ENCODE measurements at places on chromosomes 7 and 10.
A peak's percentile ranks its signal among the peaks of the same experiment; 100 is the strongest.

DNA sequence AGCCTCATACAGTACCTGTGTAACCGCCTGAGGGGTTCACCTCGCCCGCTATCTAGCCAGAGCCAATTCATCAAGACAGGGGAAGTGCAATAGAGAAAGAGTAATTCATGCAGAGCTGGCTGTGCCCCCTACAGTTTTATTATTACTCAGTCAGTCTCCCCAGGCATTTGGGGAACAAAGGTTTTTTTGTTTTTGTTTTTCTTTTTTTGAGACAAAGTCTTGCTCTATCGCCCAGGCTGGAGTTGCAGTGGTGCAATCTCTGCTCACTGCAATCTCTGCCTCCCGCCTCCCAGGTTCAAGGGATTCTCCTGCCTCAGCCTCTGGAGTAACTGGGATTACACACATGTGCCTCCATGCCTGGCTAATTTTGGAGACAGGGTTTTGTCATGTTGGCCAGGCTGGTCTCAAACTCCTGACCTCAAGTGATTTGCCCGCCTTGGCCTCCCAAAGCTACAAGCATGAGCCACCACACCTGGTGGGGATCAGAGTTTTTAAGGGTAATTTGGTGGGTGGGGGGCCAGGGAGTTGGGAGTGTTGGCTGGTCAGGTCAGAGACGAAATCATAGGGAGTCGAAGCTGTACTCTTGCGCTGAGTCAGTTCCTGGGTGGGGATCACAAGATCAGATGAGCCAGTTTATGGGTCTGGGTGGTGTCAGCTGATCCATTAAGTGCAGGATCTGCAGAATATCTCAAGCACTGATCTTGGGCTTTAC, 116.5 kb downstream of the MARCHF5 start:
- no peak for DNase-seq

- DNase-seq: no peak
These were observed 72.0 kb downstream of the PAX2 start for GRCh38 chr10:100817268-100817839.

- no peak for DNase-seq
These were observed 857.9 kb downstream of the TYW1 start for GRCh38 chr7:67854221-67855178.

DNA sequence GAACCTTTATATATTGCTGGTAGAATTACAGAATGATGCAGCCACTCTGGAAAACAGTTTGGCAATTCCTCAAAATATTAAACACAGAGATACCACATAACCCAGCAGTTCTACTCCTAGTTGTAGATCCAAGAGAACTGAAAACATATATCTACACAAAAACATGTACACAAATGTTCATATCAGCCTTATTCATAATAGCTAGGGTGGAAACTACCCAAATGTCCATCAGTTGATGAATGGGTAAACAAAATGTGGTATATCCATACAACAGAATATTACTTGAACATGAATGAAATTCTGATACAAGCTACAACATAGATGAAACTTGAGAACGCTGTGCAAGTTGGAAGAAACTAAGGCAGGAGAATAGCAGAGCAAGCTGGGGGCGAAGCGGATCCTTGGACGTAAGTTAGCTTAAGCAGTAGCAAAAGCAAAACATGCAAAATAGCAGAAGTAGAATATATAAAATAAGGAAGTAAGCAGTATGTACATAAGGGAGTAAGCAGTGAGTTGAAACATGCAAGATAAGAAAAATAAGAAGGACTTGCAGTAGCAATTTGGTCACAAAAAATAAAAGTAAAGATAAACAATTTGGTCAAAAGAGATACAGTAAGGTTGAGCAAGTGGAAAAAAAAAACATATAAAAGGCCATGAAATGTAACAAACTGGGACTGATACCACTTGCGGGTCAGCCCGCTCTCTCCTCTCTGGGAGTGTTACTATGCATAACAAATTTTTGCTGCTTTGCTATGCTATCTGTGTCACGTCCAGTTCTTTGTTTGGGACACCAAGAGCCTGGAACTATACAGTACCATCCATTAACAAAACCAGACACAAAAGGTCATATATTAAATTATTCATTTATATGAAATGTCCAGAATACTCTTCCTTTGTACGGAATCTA, 18.0 kb upstream of the HILPDA start:
- DNase-seq: no peak

GRCh38 chr10:25082276-25083204, 66.1 kb downstream of the THNSL1 start:
- no peak for DNase-seq

DNA sequence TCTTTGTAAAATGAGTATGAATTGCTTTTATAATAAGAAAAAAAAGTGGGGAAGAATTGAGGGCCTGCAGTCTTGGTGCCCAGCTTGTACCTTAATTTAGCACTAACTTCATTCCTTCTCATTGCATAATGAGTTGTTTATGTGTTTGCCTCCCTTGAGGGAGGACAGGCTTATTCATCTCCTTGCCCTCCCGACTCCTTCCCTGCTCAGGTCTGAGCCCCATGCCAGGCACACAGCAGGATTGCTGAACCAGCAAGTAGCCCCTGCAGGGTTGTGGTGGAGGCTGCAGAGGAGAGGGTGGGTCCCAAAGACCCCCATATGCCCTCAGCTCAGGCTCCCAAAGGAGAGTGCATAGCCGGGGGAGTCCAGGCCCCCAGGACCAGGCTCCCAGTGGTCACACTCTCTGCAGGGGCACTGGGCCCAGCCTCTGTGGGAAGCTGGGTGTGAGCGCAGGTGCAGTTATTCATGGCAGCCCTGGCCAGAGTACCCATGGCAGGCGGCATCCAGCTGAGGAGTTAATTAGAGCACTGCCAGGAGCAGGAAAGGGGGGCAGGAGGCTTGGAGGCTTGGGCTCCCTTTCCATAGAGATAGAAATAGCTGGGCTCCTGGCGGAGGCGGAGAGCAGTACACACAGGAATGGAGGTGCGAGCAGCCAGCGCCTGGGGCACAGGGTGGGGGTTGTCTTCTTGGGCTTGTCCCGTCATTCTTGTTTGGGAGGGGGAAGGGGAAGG, 28.2 kb upstream of the GOLGA7B start:
- DNase-seq: no peak

- DNase-seq: peak; percentile 38
These were observed 32.0 kb upstream of the PLEKHA1 start for GRCh38 chr10:122342293-122343134.

DNA sequence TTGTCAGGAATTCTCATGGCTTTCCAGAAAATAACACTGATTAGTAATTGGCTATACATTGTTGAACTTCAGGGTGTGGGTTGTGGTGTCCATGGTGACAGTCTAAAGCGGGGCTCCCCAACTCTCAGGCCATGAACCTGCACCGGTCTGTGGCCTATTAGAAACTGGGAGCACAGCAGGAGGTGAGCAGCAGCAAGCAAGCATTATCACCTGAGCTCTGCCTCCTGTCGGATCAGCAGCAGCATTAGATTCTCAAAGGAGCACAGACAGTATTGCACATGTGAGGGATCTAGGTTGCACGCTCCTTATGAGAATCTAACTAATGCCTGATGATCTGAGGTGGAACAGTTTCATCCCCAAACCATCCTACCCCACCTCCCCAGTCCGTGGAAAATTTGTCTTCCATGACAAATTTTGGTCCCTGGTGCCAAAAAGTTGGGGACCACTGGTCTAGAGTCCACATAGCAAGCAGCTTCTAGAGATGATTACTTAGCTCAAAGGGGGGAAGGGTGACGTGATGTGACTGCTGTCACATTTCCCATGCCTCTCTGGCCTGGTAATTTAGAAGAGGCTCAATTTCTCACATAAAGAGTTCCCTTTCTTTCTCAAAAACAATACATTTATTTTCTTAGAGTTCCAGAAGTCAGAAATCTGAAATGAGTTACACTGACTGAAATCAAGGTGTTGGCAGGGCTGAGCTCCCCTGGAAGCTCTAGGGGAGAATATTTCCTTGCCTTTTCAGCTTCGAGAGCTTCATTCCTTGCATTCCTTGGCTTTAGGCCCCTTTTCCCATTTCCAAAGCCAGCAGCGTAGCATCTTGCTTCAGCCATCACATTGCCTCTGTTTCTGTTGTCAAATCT, 17.6 kb upstream of the FAM221A start:
- no peak for DNase-seq

DNA sequence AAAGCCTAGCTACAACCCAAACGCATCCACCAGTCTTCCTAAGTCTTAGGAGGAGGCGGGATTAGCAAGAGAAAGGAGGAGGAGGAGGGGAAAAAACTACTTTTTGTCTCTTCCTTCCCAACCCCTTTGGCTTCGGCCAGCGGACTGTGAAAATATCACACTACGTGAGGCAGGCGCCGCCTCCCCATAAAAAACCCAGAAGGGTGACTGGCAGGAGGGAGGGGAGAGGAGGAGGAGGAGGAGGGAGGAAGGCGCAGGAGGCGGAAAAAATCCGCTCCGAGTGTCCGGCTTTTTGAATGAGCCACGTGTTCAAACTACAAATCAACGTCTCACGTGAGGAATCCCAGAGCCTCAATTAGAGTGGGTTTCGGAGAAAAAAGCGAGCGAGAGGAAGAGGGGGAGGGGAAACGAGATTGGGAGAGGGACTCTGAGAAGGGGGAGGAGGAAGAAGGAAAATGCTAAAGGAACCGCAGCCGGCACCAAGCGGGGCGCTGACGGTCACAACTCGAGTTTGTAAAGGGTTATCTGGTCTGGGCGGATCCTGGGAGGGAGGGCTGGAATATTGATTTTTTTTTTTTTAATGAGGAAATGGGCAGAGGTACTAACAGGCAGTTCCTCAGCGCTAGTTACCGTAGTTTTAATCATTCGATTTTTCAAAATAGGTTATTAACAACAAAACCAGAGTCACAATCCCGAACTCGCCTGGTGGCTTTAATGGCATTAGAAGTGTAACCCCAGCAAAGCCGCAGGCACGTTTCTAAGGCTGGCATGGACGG, at the start of gene IGF2BP3:
TSS of gene IGF2BP3 (minus strand) at position 162 of the 776 bp plus-strand sequence. CDS start 381 bp downstream, outside the sequence.
- no peak for DNase-seq

DNA sequence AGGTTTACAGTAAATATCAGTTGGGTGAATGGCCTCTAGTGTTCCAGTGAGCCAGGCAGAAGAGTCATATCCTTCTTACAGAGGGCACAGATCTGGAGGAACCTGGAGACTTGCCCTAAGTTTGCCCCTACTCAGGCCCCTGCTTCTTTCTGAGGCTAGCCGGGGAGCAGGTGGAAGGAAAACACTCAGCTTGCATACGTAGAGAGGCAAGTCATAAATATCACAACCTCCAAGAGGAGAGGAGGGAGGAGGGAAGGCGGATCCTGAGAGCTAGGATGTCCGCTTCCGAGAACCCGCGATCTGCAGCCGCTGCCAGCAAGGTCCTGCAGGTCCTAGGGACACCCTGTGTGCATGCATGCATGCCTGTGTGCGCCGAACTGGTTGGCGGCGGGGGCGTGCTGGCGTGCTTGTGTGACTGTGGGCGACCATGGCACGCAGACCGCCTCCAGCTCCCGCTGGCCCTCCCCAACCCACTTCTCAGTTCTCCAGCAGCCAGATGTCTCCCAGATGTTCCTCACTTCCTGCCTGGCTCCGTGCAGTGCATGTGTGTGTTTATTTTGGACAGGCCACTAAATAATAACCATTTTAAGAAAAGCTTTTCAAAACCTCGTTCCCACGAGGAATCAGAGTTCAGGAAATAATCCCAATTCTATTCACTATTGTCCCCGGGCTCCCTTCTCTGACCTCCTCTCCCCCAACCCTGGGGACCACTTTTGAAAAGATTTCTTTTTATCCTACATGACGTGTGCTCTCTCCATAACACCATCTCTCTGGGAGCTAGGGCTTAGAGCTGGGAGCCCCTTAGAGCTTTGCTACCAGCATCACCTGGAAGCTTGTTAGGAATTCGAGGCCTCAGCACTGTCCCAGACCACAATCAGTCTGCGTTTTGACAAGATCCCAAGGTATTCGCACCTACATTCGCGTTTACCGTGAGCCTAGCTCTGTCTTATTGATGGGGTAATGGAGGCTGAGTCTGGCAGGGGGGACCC, 32.4 kb downstream of the UNC5B start:
- DNase-seq: no peak

- no peak for DNase-seq
These were observed 13.2 kb downstream of the BAIAP2L1 start for GRCh38 chr7:98387544-98388226.

DNA sequence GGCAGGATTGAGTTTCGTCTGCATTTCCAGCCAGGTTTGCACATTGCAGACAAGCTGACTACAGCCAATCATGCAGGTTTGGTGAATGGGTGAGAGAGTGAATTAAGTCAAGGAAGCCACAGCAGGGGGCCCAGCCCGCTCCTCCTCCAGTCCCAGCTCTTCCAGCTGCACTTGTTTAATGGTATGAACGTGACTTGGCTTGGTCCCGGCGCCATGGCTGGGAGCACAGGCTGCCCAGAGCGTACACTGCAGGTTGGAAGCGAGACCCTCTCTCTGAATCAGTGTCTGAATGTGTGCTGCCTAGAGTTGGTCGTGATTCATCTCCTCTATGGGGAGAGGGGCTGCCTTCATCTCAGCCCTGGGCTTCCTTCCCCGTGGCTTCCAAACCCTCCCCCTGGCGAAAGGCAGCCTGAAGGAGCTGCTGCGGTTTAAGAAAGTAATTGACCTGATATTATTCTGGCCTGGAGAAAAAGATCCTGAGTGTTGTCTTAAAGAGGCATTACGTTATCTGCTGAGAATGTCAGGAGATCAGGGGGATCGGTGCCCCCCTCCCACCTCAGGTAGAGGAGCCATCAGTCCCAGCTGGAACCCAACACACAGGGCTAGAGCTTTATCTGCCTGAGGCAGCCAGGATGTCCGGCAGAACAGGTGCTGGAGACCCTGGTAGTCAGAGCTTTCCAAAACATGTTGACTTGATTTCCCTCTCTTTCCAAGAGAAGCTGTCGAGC, 132.1 kb downstream of the COL26A1 start:
- no peak for DNase-seq

DNA sequence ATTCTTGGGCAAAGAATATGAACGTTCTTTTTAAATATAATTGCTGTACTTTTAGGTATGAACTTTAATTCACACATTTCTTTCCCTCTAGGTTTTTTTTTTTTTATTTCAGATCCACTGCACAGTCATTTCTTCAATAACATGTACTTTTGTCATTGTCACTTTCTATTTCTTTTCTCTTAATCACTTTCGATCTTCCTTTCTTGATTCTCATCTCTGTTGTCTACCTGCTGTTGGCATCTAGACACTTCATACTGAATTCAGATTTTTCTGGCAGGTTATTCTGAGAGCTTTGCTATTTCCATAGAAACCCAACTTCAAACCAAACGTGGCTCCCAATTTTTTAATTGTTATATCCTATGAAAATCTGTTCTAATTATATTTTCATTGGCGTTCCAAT, 211.7 kb upstream of the KLF6 start:
- DNase-seq: no peak

DNA sequence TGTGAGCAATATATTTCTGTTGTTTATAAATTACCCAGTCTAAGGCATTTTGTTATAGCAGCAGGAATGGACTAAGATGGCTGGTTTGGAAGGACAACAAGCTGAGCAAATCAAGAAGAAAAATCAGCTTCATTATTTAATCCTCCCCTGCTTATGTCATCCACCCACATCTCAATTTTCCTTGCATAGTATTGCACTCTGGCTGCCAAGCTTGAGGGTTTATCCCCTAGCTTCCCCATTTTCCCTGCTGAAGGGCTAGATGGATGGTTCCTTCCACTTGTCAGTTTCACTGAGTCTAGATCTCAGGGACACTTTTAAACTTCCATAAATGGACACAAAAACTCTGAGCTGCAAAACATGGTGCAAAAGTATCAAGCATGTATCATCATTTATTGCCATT, 75.2 kb upstream of the LAMB4 start:
- no peak for DNase-seq
